ENCODE measurements at places on chromosomes 3 and 15. TPM values are rescaled to one million over a fixed set of nuclear protein-coding genes. Genes with fewer than 3 reads are reported as not detected.

PLSCR2 gene
- not detected for total RNA-seq

DNA sequence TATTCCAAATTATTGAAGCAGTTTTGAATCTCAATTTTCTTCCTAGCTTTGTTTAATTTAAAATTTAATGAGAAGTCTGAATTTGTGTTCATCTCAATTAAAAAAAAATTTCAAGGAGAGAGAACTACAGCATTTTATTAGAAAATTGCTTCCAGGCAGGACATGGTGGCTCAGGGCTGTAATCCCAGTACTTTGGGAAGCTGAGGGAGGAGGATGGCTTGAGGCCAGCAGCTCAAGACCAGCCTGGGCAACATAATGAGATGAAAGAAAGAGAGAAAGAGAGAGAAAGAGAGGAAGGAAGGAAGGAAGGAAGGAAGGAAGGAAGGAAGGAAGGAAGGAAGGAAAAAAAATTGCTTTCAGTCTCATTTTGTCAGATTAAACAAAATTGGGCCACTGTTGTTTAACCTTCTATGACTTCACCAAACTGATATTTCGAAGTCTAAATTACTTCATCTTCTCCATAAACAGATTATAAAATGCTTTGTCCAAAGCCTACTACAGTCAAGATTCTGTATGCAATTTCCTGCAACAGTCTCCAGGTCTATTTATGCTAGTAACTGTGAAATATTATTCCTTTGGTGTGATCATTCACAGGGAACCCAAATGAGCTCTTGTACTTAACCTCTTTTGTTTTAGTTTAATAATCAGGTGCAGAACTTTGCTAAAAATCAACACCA is 6.6 kb upstream of the ABHD6 start:
- DNase-seq = no peak

ST6GAL1 gene
- 141 TPM for total RNA-seq

CPEB1 gene
- total RNA-seq = 1.5 TPM

- no peak for DNase-seq
Measured at GRCh38 chr15:66326051-66326450, 30.4 kb downstream of the TIPIN start.

DNA sequence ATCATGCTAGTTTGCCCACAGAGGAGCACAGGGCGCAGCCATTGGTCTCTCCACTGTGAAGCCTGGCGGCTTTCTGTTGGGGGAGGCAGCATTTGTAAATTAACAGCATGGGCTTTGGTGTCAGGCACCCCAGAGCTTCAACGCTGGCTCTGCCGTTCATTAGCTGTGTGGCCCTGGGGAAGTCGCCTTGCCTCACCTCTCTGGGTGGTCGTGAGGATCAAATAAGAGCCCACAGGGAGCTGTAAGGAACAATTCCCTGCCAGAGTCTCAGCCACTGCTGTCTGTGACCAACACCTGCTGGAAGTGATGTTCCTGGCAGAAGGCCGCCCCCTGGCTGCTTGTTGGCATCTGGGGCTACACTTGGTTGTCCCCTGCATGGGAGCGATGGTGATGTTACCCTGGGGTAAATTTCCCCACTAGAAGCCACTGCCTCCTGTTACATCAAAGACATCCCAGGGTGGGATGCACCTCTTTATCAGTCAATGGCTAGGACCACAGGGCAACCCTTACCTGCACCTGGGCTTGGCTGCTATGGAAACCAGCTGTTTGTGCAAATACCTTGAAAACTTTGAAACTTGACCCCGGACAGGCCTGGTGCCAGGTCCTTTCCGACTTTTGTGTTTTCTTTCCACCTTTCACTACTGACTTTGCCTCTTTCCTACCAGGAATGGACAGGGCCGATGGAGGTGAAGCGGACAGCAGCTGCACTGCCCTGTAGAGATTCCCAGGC is 36.9 kb downstream of the DNASE1L3 start:
- peak; percentile 80 for DNase-seq

Data from H9 (cell line).